Activated CD4-positive, CD25-positive, alpha-beta regulatory T cell treated with anti-CD3 and anti-CD28 coated beads, Interleukin-2, amount 50 U/mL, for 16 hours (primary cell): ENCODE measurements at places on chromosomes 11 and 22.
A peak's percentile ranks its signal among the peaks of the same experiment; 100 is the strongest.

DNA sequence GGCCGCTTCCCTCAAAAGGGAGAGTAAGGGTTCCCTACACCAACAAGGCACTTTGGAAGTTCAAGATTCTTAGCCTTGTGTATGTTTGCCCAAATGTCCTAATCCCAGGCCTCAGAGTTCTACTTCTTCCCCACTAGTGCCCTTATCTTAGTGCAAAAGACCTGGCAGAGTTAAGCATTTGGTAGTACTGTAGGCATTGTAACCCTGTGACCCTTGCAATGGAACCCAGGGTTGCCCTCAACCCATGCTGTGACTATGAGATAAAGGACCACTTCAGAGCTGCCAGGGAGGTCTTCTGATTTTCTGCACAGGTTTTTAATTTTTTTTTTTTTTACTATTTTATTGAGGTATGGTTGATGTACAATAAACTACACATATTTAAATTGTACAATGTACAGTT is 65.1 kb downstream of the C11orf65 start:
- DNase-seq: no peak

GRCh38 chr11:46999217-46999616 is 62.7 kb downstream of the CSTPP1 start:
- DNase-seq: no peak

DNA sequence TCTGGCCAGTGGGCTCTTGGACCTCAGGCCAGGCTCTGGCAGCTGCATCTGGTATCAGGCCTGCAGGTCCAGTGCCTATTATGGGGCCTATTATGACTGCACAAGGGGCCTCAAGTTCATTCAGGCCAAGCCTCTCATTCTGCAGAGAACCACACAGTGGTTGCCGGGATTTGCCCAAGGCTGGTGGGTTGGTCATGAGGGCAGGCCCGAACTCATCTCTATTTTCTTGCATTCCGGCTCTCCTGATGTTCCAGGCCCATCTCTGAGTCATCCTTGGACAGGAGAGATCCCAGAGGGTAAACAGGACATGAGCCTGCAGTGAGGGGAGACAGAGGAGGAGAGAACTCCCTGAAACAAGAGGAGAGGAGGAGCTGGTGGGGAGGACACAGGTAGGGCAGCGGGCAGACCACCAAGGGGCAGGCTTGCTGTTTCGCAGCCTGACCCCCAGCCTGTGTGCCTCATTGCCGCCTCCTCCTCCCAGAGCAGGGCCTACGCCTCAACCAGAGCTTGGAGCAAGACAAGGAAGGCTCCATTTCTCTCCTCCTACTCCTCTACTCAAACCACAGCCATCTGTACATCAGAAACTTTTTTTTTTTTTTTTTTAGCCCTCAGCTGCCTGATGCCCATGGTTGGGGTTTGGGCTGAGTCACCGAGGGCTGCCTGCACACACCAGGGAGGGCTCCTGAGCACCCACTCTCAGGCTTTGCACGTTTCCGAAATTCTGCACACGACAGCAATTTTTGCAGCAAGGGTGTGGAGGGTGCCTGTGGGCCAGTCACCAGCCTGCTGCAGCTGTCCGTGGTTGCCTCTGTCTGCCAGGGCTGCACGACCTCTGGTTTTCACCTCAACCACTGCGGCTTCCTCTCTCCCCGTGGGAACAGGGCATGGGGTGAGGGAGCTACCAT is 12.7 kb upstream of the TREH start:
- DNase-seq: peak; percentile 30

- DNase-seq: no peak
Observed at GRCh38 chr11:94132152-94132558, 3.5 kb downstream of the PANX1 start.

DNA sequence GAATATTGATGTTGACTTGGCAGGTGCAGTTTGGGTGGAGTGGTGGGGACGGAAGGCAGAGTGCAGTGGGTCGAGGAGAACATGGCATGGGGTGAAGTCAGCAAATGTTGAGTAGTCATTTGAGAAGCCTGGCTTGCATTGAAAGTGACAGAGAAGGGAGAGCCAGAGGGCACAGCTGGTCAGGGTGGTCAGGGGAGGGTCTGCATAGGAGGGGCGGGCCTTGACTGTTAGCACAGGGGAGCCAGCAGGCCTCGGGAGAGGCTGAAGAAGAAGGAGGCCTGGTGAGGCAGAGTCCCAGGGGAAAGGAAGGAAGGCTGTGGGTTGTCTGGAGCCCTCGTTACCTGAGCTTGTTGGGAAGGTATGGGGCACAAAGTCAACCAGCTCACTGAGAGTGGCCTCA is 230.8 kb upstream of the TBCEL start:
- DNase-seq: no peak

- no peak for DNase-seq
Observed at GRCh38 chr11:61983419-61983818, 16.0 kb upstream of the FTH1 start.

DNA sequence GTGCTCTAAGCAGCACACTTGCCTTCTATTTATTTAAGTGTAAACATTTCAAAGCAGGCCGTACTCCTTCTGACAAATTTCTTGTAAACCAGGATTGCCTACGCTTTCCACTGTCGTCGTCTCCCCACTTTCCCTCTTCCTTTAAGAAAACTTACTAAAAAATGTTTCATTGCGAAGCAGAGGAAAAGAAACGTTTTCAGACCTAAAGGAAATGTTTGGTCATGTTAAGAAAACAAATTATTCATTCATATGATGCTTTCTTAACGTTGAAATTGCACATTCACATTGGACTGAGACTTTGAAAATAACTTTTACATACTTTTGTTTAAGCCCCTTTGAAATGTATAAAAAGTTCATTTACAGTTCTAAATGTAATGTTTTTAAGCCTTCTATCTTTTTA is 106.0 kb downstream of the EMSY start:
- no peak for DNase-seq

DNA sequence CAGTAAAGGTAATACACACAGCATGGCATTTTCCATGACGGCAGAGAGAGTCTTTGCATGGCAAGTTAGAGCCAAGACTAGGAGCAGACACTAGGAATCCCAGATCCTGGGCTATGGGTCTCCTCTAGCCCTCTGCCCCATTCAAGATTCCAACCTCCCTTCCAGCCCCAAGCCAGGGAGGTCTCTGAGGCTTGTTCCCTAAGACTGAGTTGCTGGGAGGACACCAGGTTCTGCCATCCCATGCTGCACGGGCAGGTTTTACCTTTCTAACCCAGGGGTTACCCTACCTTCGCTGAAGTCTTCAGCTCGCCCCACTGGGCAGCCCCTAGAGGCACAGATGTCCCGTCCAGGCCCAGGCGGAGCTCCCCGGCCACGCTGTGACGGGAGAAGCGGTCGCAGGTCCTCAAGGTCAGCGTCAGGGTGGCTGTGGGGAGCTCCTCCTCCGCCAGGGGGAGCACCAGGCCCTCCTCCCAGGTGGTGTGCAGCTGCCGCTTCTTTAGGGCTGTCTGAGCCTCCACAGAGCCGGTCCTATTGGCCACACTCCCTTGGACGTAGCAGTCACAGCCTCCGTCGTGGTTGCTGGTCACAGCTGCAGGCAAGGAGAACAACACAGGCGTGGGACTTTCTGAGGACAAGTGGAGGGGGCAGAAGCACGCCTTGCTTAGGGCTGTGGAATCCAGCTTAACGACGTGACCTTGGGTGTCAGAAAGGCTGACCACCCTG is 33.8 kb downstream of the SYT13 start:
- DNase-seq: no peak

GRCh38 chr11:77345621-77346020 is 44.1 kb upstream of the GDPD4 start:
- DNase-seq: no peak

DNA sequence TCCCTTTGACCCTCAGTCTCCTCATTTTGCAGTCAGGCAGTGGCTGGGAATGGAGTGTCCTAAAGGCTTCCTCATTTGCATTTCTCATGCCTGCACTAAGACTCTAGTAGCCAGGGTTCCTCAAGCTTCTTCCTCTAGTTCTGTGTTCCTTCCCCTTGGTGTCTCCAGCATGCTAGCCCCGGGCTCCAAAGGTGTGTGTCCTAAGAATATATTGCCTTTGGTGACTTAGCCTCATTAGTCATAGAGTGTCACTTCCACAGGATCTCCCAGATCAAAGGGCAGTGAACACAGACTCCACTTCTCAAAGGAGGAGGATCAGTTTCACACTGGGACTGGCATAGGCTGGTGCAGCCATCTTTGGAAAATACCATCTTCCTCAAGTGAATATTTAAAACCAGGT is 21.4 kb upstream of the ACER3 start:
- DNase-seq: no peak

DNA sequence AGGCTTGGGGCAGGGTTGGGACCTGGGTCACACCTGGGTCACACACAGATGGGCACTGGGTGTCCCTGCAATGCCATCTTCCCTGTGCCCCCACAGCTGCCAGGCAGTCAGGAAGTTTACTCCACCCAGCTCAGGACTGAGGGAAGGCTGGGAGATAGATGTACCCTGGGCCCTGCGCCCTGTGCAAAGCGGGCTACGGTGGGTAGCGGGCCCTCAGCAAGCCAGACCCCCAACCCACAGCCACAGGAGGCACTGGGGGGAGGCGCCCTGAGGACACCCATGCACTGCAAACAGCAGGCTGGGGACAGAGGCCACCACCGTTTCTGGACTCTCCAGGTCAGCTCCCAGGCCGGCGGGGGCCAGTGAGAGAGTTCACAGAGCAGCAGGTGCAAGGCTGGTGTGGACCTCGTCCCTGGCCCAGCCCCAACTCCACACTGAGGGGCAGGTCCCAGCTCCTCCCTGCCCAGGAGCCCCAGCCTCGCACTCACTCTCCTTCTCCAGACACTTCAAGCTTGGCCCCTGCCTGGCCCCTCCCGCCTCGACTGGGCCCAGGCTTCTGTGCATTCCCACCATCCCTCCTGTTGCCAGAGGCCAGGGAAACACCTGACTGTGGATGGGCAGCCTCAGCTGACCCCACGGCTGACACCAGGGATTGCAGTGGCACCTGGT is 4.9 kb downstream of the DUSP8 start:
- no peak for DNase-seq

DNA sequence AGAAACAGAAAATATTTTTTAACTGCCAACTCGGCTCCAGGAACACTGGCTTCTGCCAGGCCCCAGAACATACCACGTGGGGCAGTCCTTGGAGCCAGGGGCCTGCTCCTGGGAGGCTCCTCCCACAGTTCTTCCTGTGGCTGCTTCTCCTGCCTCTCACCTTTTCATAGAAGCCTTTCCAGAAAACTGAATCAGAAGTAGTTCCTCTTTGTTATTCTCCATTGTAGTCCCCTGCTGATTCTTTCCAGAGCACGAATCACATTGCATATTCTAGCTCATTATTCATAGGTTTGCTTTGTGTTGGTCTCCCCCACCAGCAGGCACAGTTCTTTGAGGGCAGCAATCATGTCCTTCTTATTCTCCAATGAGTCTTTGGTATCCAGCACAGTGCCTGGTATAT is 106.0 kb downstream of the EFCAB6 start:
- DNase-seq: no peak

DNA sequence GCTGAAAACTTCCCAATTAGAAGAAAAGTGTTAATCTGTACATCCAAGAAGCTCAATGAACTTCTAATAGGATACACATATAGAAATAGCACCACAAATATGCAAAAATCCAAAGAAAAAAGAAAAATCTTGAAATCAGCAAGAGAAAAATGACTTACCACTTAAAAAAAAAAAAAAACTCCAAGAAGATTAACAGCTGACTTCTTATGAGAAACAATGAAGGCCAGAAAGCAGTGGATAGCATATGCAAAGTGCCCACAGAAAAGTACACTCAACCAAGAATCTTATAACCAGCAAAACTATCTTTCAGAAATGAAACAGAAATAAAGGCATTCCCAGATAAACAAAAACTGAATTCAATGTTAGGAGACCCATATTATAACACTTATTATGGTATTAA is 29.9 kb upstream of the OR5B12 start:
- no peak for DNase-seq

- no peak for DNase-seq
Observed at GRCh38 chr11:102111011-102111786, 952 bp downstream of the YAP1 start.

GRCh38 chr22:46110215-46110614 is 40.1 kb upstream of the PPARA start:
- DNase-seq: no peak

- no peak for DNase-seq
Observed at GRCh38 chr11:120248551-120249278, 8.8 kb downstream of the POU2F3 start.

DNA sequence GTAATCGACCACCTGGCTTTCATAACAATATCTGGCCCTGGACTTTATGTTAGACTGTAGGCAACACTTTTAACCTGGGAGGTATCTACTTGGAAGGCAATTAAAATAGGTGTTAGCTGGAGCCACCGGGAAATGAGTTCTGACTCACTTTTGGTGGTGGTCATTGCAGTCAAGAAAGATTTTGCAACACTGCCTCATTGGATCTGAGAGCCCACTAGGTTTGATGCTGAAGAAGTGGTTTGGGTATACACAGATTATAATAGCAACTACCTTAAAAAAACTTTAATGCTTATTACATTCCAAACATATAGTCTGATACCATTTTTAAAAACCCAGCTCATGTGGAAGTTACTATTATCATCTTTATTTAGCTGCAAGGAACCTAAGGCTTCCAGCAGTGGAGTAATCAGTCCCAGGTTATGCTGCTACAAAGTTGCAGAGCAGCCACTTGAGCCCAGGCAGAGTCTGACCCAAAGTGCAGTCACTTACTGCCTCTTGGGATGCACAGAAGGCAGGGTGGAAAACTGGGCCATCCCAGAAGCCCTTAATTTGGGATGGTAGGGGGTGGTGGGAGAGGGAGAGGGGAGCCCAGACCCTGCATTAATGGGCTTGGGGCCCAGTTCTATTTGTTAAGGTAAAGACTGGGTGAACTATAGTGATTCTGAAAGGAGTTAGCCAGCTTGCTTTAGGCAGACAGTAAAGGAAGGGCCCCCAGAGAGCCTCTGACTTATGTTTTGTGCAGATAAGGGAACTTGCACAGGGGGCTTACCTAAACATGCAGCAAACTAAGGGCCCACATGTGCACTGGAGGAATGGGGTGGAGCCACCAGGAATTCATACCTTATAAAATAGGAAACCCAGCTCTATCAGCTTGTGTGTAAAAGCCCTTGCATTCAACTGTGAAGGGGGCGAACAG is 149.4 kb downstream of the SNX19 start:
- DNase-seq: no peak

DNA sequence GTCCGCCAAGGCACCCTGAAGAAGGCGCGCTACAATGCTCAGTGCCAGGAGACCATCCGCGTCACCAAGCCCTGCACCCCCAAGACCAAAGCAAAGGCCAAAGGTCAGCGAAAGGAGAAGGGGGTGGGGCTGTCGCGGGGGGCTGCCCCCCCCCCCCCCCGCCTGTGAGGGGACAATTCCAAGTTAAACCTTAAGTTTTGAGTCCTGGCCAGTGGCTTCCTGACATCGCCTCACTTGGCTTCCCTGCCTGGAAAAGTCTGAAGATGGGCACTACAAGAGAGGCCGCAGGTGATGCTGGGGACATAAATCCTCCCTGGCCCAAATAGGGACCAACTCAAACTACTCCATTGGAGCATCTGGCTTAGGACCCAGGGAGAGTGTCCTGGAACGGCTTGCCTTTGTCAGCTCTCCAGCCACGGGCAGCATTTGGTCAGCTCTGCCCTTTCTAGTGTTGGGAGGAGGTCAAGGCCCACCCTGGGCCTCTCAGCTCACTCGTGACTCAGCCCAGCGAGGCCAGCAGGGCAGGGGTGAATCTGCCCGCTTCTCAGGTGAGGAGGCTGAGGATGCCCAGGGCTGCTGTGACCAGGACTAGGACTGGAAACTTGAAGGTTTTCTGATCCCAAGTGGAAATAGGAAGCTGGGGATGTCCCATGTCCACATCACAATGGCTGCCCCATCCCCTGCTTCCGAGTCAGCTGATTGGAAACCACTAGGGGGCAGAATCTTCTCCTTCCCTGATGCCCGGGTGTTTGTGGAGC is 1.4 kb downstream of the MDK start:
- DNase-seq: no peak
